Left cardiac atrium (tissue), 4 donors: ENCODE measurements at places on chromosomes 16 and 17.

DNA sequence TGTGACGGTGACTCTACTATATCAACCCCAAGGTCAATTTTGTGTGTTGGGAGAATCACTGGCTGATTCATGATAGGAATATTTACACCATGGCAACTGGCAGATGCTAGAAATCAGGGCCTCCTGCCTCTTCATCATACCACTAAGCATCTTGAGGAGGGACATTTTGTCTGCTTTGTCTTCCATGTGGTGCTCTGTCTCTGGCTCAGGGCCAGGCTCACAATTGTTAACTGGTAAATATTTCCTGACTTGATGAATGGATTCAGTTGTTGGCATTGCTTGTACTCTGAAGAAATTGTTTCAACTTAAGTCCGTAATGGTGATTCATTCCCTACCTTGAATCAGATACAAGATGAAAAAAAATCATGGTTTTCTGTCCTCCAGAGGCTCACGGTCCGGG, 292.7 kb downstream of the HAPSTR1 start:
- no peak for DNase-seq

DNA sequence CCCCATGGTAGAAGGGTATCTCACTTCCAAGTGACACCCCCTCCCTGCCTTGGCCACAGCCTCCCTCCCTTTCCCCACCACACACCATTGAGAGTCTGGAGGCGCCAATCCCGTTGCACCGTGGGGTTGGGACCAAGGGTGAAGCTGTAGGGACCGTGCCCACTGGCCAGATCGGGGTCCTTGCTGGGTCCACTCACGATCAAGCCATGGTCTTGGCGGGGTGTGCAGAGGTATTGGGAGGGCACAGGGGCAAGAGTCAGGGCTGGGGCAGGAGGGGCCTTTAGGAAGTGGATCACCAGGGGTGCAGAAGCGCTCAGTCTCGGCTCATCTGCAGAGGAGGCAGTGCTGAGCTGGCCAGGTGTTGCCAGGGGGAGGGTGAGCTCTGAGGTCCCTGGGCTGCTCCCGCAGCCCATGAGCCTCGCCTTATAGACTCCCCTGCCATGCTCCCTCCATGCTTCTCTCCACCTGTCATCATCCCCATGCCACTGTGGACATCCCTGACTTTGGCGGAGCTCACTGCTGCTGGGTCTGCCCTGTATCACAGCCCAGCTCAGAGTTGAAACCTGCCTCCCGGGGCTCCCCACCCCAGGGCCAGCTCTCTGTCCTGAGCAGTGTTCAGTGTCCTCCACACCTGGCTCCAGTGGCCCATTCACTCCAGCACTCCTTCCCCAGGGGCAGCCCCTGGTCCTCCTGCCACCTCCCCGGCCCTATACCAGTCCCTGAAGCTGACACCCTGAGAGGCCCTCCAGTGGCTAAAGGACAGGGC, 8.3 kb downstream of the CDH16 start:
- DNase-seq: peak; percentile 15

DNA sequence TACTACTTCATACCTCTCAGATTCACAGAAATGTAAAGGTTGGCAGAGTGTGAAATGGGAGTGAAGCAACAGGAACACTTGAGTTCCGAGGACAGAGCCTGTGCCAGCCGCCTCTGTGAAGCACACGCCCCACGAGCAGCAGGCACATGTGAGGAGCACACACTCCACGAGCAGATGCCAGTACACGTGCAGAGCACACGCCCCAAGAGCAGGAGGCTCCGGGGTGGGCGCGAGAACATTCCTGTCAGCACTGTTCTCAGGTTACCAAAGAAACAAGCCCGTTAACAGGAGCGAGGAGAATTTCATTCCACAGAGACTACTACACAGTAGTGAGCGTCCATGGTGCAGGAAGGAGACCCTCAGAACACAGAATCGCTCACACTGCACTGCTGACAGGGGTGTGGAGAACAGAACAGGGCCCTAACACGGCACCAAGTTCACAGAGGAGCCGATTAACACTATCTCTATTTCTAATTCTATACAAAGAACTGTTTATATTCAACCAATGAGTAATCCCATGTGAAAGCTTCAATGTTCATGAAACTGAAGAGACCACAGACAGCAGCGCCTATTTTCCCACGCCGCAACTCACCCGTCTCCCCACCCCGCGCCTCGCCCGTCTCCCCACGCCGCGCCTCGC, 40.1 kb downstream of the KLHDC4 start:
- no peak for DNase-seq

DNA sequence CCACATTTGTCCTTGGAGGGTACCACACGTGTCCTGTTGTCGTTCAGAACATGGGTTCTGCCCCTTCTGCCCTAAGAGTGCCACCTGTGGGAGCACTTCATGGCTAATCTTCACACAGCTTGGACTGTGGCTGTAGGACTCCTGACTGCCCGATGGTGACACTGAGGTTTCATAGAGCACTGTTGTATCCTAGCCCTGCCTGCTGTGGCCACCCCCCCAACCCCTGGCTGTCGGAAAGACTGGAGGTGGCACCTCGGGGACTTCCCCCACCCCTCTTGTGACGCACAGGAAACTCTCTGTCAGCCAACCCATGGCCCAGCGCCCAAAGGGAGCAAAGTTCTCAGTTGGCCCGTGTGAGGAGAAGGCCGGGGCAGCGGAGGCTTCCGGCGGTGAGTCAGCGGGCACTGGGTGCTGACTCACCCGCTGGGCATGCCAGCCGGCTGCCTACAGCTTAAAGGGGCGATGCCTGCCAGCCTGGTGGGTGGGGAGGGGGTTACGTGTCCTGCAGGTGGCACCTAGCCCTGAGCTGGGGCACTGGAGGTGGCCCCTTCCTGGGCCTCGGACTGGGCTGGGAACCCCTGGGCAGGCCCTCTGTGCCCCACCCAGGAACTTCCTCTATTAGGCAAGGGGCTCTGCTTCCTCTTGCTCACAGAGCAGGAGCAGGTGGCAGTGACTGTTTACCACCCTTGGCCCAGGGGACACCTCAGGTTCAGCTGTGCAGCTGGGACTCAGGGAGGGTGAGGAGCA, 3.4 kb downstream of the MAP2K3 start:
- peak; percentile 98 for DNase-seq

DNA sequence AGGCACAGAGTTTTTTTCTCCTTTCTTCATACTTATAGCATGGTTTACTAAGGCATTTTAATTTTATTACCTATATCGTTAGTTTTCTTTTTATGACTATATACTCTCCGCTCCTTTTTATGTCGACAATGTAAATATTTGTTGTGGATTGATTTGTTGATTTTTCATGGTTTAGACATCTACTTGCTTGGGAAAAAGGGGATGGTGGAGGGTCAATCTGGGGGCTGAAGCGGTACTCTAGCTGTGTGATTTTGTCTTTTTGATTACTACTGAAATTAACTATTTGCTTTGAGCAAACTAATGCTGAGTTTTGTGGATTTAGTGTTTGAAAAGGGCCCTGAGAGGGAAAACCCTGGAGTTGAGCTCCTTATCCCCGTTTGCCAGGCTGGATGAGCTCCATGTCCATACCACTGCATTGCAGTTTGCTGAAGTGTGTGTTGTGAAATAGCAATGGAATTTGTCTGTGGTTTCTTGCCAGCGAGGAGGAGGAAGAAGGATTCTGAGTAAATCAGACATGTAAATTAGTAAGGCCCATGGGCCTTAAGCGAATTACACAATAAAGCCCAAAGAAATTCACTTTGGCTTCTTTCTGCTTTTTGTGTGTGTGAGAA, 72.0 kb downstream of the FTO start:
- peak; percentile 38 for DNase-seq
